CD4-positive, alpha-beta T cell (primary cell): ENCODE measurements at places on chromosomes 12 and 14. TPM values are rescaled to one million over a fixed set of nuclear protein-coding genes. Genes with fewer than 3 reads are reported as not detected.
A peak's percentile ranks its signal among the peaks of the same experiment; 100 is the strongest.

CLEC14A gene
- total RNA-seq, result not detected

GRCh38 chr12:131589221-131589897 lies 121.5 kb upstream of the SFSWAP start:
- H3K27me3 ChIP-seq, result peaks cover 2% of the 10 kb centered on the region
- peaks cover 8% of the 10 kb centered on the region for H3K4me1 ChIP-seq
- H3K36me3 ChIP-seq, result no peaks in the 10 kb centered on the region
- no peak overlapping the region for H3K4me3 ChIP-seq

GRCh38 chr12:87585882-87586557 lies 443.2 kb downstream of the C12orf50 start:
- H3K27ac ChIP-seq, result no peak overlapping the region
- H3K4me3 ChIP-seq, result no peak overlapping the region
- DNase-seq, result no peak
- H3K36me3 ChIP-seq, result no peaks in the 10 kb centered on the region
- no peaks in the 10 kb centered on the region for H3K27me3 ChIP-seq

DNA sequence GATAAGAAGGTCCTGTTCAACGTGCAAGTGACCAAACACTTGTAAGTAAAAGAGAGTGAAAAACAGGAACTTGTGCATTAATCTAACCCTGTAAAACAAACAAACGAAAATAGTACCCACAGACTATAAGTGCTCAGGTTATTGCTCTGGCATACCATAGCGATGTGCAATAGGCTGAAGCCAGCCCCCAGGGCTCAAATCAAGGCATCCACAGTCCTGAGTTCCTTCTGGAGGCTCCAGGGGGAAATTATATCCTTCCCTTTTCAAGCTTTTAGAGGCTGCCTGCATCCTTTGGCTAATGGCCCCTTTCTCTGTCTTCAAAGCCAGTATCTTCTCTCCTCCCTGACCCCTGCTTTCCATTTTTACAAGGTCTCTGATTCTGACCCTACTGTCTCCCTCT lies 8.1 kb upstream of the CMAS start:
- no peak for DNase-seq
- no peaks in the 10 kb centered on the region for H3K27me3 ChIP-seq
- H3K4me3 ChIP-seq, result no peak overlapping the region
- no peaks in the 10 kb centered on the region for H3K36me3 ChIP-seq

- H3K27me3 ChIP-seq, result no peaks in the 10 kb centered on the region
- peak overlapping the region; percentile 33 for H3K27ac ChIP-seq
- peaks cover 59% of the 10 kb centered on the region for H3K4me1 ChIP-seq
- no peak for DNase-seq
- H3K4me3 ChIP-seq, result no peak overlapping the region
- H3K36me3 ChIP-seq, result peaks cover 32% of the 10 kb centered on the region
These were observed 8.6 kb downstream of the ISCU start for GRCh38 chr12:108570743-108571608.

DNA sequence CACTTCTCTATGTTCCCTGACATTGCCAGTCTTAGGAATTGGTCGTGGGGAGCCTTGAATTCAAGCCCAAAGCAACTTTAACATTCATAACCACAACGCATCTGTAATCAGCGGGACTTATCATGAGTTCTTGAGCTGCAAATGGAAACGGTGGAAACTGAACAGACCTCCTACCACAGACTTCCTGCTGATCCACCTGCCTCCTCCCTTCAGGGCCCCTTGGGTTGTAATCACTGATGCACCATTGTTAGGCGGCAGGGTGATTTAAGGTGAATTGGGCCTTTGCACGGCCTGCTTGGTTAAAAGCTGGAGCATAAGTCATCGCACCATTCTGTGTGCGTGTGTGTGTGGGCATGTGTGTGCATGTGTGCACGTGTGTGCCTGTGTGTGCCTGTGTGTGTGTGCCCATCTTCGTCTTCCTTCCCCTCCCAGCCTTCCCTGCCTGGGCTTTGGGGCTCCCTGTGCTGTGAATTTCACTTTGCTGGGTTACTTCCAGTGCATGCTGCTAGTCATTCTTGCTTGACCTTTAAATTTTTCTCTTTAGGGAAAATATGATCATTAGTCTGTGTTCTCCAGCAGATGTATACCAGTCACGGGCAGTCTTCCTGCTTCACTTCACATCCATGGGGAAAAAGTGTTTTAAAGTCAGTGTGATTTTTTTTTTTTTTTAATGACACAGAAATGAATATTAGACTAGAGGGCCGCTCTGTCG lies 29.1 kb downstream of the CHST11 start:
- H3K4me1 ChIP-seq, result peaks cover 73% of the 10 kb centered on the region
- H3K36me3 ChIP-seq, result peaks cover 4% of the 10 kb centered on the region
- H3K4me3 ChIP-seq, result no peak overlapping the region
- no peaks in the 10 kb centered on the region for H3K27me3 ChIP-seq
- peak overlapping the region; percentile 33 for H3K27ac ChIP-seq
- peak; percentile 57 for DNase-seq

- H3K4me1 ChIP-seq, result peaks cover 4% of the 10 kb centered on the region
- H3K36me3 ChIP-seq, result no peaks in the 10 kb centered on the region
- H3K27ac ChIP-seq, result no peak overlapping the region
- DNase-seq, result no peak
These were observed 38.0 kb downstream of the CCDC85C start for GRCh38 chr14:99566009-99566389.

DNA sequence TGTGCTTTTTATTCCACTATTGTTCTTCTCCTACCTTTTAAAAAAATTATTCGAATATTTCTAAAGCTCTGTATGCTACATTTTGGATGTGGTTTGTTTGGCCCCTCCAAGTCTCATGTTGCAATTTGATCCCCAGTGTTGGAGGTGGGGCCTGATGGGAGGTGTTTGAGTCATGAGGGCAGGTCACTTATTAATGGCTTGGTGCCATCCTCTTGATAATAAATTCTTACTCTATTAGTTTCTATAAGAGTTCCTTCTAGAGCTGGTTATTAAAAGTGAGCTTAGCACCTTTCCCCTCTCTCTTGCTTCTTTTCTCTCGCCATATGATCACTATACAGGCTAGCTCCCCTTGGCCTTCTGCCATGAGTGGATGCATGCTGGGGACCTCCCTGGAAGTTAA lies 445.6 kb upstream of the PDE3A start:
- H3K36me3 ChIP-seq, result no peaks in the 10 kb centered on the region
- DNase-seq, result no peak
- H3K27ac ChIP-seq, result no peak overlapping the region
- no peaks in the 10 kb centered on the region for H3K4me1 ChIP-seq

- H3K4me3 ChIP-seq, result peak overlapping the region; percentile 85
- H3K27ac ChIP-seq, result peak overlapping the region; percentile 79
- peaks cover 3% of the 10 kb centered on the region for H3K36me3 ChIP-seq
- no peaks in the 10 kb centered on the region for H3K27me3 ChIP-seq
- DNase-seq, result no peak
These were observed 717 bp downstream of the PPHLN1 start for GRCh38 chr12:42326541-42327226.

DNA sequence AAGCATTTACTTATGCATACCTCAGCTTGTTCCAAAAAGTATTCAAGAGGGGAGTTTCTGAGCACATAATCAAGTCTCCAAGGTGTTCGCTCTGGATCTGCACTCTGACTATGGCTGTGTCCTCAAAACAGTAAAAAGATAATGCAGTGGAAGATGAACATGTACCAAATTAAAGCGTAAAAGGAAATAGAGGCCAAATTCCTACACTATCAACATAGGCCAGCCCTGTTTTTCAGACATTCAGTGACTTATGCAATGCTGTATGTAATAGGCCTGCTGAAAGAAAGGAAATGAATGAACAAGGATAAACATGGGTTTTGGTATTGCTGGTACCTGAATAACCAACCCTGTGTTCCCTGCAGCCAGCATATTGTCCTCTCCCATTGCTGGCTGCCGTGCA lies 115.7 kb downstream of the SAMD4A start:
- no peaks in the 10 kb centered on the region for H3K27me3 ChIP-seq
- no peaks in the 10 kb centered on the region for H3K36me3 ChIP-seq
- no peaks in the 10 kb centered on the region for H3K4me1 ChIP-seq
- DNase-seq, result no peak
- no peak overlapping the region for H3K27ac ChIP-seq
- H3K4me3 ChIP-seq, result no peak overlapping the region

- no peak overlapping the region for H3K4me3 ChIP-seq
- no peak for DNase-seq
- H3K27me3 ChIP-seq, result no peaks in the 10 kb centered on the region
- H3K4me1 ChIP-seq, result peaks cover 90% of the 10 kb centered on the region
These were observed 5.6 kb downstream of the SH2B3 start for GRCh38 chr12:111411185-111411764.

GRCh38 chr14:83746336-83746735 lies 1783.6 kb upstream of the FLRT2 start:
- no peaks in the 10 kb centered on the region for H3K4me1 ChIP-seq
- no peaks in the 10 kb centered on the region for H3K27me3 ChIP-seq
- no peak overlapping the region for H3K27ac ChIP-seq
- no peaks in the 10 kb centered on the region for H3K36me3 ChIP-seq
- no peak for DNase-seq
- H3K4me3 ChIP-seq, result no peak overlapping the region

DNA sequence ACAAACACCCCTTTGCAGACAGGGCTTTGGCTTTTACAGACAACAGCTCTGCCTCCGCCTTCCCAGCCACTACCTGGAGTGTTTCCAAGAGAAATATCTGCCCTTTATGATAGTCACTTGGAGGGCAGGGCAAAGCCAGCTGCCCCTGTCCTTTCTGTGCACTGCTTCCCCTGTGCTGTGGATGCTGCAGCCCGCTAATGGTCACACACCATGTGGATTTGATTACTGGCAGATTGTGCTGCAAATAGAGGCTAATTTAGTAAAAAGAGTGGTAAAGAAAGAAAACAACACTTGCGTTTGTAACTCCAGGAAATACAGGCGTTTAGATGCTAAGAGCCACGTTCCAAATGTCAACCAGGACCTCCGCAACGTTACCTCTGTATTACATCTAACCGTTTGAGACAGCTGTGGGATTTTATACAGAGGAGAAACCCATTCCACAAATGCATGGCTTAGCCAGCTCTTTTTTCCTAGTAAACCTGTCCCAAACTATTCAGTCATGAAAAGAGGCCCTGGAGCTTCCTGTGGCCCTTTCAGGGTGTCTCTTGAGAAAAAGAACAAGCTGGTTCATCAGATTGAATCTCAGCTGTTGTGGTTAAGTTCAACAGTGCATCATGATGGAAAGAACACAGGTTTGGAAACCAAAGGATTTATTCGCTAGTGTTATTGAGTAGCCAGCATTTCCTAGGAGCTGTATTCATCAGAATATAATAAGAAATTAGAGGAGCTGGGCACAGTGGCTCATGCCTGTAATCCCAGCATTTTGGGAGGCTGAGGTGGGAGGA lies 30.1 kb upstream of the PWP1 start:
- H3K27ac ChIP-seq, result no peak overlapping the region
- H3K4me3 ChIP-seq, result no peak overlapping the region
- no peak for DNase-seq
- H3K36me3 ChIP-seq, result peaks cover 31% of the 10 kb centered on the region
- H3K27me3 ChIP-seq, result no peaks in the 10 kb centered on the region

- DNase-seq, result no peak
- H3K4me3 ChIP-seq, result no peak overlapping the region
- H3K36me3 ChIP-seq, result no peaks in the 10 kb centered on the region
- H3K27me3 ChIP-seq, result no peaks in the 10 kb centered on the region
These were observed 21.0 kb upstream of the DCN start for GRCh38 chr12:91203610-91204009.
